ENCODE measurements at places on chromosomes 12 and 14. TPM values are rescaled to one million over a fixed set of nuclear protein-coding genes. Genes with fewer than 3 reads are reported as not detected.

The BICDL1 gene
- 4.5 TPM for total RNA-seq

The ASCL1 gene
- total RNA-seq, result not detected

The PIP4P1 gene
- total RNA-seq, result 31.7 TPM

The KCNK13 gene
- 0.14 TPM for total RNA-seq

The ACOT4 gene
- 2.0 TPM for total RNA-seq

The PRKD1 gene
- 2.4 TPM for total RNA-seq

The KIAA0586 gene
- 6.8 TPM for total RNA-seq

The PLEKHH1 gene
- total RNA-seq, result 3.1 TPM

The DNAAF2 gene
- 11.3 TPM for total RNA-seq

The CYP27B1 gene
- total RNA-seq, result 1.4 TPM

The SERPINA1 gene
- total RNA-seq, result 1.1 TPM

The PMCH gene
- not detected for total RNA-seq

The WSCD2 gene
- total RNA-seq, result not detected

The CNPY2 gene
- 141 TPM for total RNA-seq

The HOXC4 gene
- total RNA-seq, result 3.1 TPM

The COL2A1 gene
- total RNA-seq, result 0.11 TPM

All from A549 treated with AZD2906 at 1 μM for 4 hours (cell line).